ENCODE measurements at places on chromosomes 6 and 20. TPM values are rescaled to one million over a fixed set of nuclear protein-coding genes. Genes with fewer than 3 reads are reported as not detected.

DNA sequence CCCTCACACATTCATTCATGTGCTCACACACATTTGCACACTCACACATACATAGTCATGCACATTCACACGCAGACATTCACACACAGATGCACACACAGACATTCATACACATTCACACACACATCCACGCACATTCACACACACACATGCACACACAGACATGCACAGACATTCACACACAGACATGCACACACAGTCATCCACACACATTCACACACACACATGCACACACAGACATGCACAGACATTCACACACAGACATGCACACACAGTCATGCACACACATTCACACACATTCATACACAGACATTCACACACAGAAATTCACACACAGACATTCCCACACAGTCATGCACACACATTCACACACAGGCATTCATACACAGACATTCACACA lies 147.3 kb downstream of the PACRG start:
- no peak for DNase-seq

- DNase-seq: no peak
Observed at GRCh38 chr6:24761851-24762250, 12.9 kb upstream of the GMNN start.

The DCDC2 gene
- total RNA-seq: 2.6 TPM

The BHLHE23 gene
- total RNA-seq: not detected

The CLVS2 gene
- 35.0 TPM for total RNA-seq

The MOG gene
- total RNA-seq: 0.18 TPM

The IGF2R gene
- 54.4 TPM for total RNA-seq
